ENCODE measurements at places on chromosomes 13 and 19.
A peak's percentile ranks its signal among the peaks of the same experiment; 100 is the strongest.

DNA sequence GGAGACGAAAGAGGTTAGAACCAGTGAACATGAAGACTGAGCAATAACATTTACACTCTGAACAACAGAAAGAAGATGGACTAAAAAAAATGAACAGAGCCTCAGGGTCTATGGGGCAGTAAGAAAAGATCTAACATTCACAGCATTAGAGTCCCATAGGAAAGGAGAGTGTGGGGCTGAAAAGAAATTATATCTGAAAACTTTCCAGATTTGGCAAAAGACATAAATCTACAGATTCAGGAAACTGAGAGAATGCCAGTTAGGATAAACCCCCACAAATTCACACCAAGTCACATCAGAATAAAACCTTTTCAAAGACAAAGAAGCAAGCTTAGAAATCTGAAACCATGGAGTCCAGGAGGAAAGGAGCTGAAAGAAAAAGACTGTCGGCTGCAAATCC lies 20.3 kb upstream of the TUBGCP3 start:
- no peak for DNase-seq

GRCh38 chr13:72839831-72840426 lies 58.0 kb downstream of the PIBF1 start:
- peak; percentile 80 for DNase-seq

- no peak for DNase-seq
Measured at GRCh38 chr19:49939721-49940481, 10.6 kb upstream of the NUP62 start.

DNA sequence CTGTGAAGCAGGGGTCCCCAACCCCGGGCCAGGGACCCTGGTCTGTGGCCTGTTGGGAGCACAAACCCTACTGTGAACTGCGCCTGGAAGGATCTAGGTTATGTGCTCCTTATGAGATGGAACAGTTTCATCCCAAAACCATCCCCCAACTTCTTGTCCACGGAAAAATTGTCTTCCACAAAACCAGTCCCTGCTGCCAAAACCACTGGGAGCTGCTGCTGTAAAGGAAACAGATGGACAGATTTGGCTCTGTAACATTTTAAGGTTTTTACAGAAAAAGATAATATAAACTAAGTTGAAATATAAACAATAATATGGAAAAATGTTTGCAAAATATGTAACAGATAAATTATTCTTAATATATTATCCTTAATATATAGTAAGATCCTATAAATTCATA lies 73.7 kb downstream of the COG6 start:
- no peak for DNase-seq

DNA sequence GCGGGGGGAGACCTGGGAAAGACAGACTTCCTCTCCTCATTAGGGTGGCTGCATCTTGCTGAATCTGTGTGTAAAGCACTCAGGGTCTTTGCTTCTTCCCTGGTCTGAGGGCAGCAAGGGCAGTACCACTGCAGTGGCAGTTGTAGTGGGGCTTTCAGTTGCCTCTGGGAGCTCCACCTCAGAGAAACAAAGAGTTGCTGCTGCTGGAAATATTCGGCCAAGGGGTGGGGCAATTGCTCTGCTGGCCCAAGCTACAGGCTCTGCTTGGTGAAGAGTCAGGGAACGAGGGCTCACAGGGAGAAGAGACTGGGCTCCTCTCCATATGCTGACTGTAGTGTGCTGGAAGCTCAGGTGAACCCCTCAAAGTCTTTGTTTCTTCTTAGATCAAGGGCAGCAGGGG lies 52.5 kb downstream of the POSTN start:
- DNase-seq = peak; percentile 10

DNA sequence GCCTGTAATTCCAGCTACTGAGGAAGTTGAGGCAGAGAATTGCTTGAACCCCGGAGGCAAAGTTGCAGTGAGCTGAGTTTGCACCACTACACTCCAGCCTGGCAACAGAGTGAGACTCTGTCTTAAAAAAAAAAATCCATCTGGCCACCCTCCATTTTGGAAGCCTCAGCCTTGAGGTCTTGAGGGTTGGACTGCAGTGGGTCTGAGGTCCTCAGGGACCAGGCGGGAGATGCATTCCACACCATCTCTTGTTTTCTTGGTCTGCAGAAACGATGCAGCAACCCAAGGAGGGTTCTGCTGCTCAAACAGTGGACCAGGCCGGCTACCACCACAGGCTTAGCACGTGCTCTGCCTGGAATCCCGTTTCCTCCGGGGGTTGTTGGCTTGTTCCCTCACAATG lies 299.3 kb downstream of the FGF9 start:
- DNase-seq = no peak

- peak; percentile 62 for DNase-seq
Measured at GRCh38 chr19:44748426-44749254, at the start of gene BCL3. TSS of gene BCL3 (plus strand) at chr19:44748708. CDS start at chr19:44748791, 83 bp downstream.
